Stimulated activated CD4-positive, alpha-beta T cell treated with anti-CD3 and anti-CD28 coated beads, Interleukin-15, amount 100 ng/mL, for 1 hour (primary cell): ENCODE measurements at places on chromosomes 13 and 19.

DNA sequence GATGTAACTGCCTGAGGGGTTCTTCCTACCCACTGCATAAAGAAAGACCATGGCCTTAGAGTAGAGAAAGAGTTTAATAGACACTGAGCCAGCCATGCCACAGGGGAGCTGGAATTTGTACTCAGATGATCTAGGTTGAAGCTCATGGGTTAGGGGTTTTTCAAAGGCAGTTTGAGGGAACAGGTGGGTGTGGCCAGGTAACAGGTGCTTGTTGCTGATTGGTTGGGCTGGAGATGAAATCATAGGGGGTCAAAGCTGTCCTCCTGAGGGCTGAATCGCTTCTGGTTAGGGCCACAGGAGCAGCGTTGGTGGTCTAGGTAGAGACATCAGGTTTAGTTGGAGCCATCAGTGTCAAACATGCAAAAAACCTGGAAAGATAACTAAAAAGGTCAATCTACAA lies 59.2 kb upstream of the CSNK1A1L start:
- no peak for DNase-seq

DNA sequence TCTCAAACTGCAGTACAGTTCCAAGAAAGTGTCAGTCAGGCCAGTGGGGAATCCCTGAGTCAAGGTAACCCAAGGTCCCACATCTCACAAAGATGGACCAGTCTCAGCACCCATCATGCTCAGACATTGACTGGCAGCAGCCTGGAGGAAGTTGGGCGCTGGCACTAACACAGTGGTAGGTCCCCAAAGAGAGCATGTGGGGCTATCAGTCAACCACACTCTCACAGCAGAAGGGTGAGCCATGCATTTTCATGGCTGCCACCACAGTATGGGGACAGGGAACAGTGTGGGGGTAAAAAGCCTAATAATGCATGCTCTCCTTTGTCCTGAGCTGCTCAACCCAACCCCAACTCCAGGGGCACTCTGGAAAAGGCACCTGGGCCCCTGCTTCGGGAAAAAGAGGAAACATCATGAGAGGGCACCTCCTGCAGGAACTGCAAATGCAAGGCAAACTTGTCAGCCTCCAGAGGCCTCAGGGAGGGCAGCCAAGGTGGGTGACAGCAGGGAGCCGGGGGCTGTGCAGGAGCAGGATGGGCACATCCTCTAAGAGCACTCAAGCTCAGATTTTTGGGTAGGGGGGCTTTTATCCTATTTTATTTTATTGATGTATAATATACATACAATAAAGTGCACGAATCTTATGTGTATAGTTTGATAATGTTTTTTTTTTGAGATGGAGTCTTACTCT lies 9.5 kb upstream of the PLEKHF1 start:
- DNase-seq, result no peak

DNA sequence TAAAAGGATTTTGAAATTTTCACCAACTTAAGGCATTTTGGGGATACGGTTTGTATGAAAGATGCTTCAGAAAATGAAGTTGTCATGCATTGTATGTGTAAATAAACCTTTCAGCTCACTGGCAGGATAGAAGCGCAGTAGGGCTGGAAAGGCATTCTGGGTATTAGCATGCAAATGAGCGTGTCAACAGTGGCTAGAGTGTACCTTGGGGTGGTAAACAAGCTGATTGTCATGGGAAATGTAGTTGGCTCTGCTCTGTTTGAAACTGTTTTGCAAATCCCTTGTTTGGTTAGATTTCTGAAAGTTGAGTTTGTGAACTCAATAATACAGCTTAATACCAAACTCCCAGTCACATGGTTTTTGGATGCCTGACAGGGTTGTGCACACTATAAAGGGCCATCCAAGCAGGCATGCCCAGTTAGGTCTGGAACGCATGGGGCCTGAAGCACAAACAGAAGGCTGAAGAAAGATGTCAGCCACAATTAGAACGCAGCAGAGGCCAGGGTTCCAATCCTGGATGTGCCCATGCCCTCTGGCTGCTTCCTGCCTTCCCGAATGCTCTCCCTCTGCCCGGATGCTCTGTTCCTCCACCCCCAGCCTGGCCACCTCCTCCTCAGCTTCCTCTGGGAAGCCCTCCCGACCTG lies 14.6 kb downstream of the GSX1 start:
- DNase-seq, result no peak

GRCh38 chr13:28494504-28494777 lies 487 bp downstream of the FLT1 start:
- no peak for DNase-seq

DNA sequence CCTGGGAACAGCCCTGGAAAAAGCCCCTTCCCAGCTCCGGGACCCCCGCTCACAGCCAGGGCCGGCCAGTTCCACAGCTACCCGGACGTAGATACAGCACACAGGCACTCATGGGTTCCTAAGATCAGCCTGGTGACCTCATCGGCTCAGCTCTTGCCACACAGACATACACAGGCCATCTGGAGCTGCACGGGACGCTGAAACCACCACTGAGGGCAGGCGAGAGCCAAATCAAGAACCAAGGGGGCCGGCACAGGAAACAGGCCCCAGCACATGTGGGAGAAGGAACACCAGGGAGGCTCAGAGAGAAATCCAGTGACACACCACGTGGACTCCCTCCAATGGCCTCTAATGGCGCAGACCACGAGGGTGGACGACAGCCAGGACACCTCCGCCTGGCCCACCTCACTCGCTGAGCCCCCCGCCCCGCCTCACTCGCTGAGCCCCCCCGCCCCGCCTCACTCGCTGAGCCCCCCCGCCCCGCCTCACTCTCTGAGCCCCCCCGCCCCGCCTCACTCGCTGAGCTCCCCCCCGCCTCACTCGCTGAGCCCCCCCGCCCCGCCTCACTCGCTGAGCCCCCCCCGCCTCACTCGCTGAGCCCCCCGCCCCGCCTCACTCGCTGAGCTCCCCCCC lies 69.7 kb upstream of the C13orf46 start:
- DNase-seq, result no peak

DNA sequence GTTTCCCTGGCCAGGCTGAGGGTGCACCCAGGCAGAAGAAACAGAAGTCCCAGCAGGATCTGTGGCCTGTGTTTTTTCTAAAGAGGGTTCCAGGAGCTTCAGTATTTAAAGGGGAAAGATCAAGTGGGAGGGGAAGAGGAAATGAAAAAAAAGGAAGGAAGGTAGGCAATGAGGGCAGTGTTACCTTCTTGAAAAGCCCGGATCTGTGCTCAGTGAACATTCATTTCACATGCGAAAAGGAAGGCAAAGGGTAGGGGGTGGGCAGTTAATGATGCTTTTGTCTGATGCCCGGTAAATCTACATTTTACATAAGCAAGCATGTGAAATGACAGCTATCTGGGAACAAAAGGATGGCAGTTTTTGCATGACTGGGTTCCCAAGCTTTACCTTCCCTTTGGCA lies 326.2 kb downstream of the UQCRFS1 start:
- DNase-seq, result no peak

- DNase-seq, result no peak
Observed at GRCh38 chr13:105848494-105848893, 687.0 kb downstream of the EFNB2 start.

DNA sequence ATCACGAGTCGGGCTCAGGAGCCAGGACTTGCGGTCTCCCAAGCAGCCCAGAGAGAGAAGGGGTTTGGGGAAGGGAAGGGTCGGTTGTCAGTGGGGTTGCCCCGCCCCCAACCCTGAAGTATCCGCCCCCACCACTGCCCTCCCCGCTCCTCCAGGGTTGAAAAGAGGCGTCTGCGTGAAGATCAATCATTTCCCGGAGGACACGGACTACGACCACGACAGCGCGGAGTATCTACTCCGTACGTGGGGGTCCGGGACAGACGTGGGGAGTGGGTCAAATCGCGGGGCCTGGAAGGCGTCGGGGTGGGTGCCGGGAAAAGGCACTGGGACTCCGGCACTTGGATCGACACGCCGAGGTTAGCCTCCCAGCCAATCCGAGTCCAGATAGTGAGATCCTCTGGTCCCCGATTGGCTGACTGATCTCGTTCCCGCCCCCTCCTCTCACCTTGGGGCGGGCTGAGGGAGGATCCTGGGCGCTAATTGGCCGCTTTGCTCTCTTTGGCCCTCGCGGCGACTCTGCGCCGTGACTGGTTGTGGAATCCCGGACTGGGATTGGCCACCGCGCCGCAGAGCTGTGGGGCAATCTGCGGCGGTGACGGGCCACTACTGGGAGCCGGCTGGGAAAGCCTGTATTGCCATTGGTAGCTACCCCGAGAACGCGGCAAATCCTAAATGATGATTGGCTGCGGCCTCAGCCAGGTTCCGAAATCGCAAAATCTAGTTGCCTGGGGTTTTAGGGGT lies 13.3 kb upstream of the CACNG6 start:
- no peak for DNase-seq

GRCh38 chr13:41842036-41842620 lies 118.8 kb downstream of the VWA8 start:
- no peak for DNase-seq

GRCh38 chr13:27921961-27922882 lies 2.4 kb downstream of the PDX1 start:
- no peak for DNase-seq

GRCh38 chr19:6778386-6778785 lies 5.9 kb downstream of the VAV1 start:
- no peak for DNase-seq

GRCh38 chr13:111326621-111326965 lies 6.2 kb downstream of the TEX29 start:
- DNase-seq, result no peak

DNA sequence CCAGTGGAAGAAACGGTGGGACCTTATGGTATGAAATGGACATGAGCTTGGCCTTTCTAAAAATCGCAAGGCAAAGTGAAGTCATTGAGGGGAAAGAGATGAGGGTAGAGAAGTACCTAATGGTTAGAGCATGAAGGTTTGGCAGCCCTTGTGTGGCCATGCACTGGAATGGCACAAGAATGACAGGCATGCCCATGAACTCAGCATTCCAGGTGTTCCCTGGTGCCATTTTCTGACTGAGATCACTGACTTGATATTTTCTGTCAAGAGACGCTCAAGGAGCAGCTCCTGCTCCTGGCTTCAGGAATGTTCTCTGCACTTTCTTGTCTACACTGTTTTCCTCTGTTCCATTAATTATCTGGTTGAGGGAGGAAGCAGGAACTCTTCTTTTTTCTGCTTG lies 225.0 kb upstream of the SLC10A2 start:
- no peak for DNase-seq

GRCh38 chr19:10010247-10010691 lies at the start of gene COL5A3:
Gene COL5A3 (minus strand): TSS chr19:10010504. CDS start chr19:10010385, 119 bp downstream.
- DNase-seq, result no peak

DNA sequence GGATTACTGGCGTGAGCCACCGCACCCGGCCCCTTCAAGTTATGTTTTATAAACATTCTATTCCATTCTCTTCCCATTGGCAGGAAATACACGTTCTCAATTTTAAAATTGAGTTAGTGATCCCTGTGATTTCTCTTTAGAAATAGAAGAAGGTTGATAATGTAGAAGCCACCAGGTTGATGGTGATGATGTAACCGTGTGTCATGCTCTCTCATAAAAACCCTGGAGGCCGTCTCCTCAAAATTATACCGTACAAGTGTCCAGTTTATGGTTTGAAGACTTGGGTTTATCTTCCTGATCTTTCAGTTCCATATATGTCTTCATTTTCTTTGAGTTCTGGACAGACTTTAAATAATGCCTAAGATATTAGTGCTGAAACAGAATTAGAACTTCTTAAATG lies 32.2 kb downstream of the COG3 start:
- DNase-seq, result no peak

DNA sequence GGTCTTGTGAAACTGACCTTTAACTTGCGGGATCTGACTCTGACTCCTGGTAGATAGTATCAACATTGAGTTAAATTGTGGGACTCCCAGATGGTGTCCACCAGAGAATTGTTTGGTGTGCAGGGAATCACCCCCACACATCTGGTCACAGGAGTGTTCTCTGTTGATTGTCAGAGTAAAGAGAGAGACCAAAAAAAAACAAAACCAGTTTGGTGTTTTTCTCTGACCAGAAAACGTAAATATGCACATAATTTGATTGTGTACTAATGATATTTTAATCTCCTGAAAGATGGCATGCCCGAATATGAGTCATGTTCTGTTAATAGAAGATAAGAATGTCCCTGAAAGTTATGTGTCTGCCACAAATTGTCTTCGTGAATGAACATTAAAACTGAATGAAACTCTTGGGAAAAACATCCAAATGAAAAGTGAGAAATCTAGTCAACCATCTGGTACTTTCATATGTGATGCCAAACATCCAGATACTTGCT lies 118.5 kb upstream of the GPC6 start:
- DNase-seq, result no peak

- DNase-seq, result no peak
Observed at GRCh38 chr13:50078231-50078894, 63.1 kb downstream of the KCNRG start.

- DNase-seq, result no peak
Observed at GRCh38 chr19:8615024-8615423, 4.5 kb upstream of the ADAMTS10 start.

DNA sequence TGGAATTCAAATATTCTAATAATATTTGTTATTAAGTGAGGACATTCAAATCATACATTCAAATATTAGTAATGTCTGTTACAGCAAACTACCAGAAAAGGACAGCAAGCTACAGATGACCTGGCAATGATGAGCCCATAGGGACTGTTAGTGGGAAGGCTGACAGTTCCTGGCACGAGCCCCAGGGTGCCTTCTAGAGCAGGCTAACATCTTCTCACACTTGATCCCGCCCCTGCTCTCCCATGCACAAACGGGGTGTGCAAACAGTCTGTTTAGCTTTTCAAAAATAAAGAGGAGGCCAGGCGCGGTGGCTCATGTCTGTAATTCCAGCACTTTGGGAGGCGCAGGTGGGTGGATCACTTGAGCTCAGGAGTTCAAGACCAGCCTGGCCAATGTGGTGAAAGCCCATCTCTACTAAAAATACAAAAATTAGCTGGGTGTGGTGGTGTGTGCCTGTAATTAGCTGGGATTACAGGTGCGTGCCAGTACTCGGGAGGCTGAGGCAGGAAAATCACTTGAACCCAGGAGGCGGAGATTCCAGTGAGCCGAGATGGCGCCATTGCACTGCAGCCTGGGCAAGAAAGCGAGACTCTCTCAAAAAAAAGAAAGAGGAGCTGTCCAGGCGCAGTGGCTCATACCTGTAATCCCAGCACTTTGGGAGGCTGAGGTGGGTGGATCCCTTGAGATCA lies 9.6 kb upstream of the GARRE1 start:
- no peak for DNase-seq

- no peak for DNase-seq
Observed at GRCh38 chr19:2726160-2726855, 5.1 kb upstream of the DIRAS1 start.

- DNase-seq, result no peak
Observed at GRCh38 chr13:99308471-99309087, 1.4 kb upstream of the GPR183 start.

GRCh38 chr13:93368718-93369117 lies 142.1 kb downstream of the GPC6 start:
- no peak for DNase-seq
